Bronchial epithelial cell (primary cell): ENCODE measurements at places on chromosomes 4 and X. TPM values are rescaled to one million over a fixed set of nuclear protein-coding genes. Genes with fewer than 3 reads are reported as not detected.

Gene MAGEA2B
- total RNA-seq = not detected in 2 replicates

Gene INTU
- 3.9 and 6.7 TPM in 2 replicates for total RNA-seq

- no peak for DNase-seq
These were observed 14.3 kb downstream of the CT47C1 start for GRCh38 chrX:119087121-119087520.

- no peak for DNase-seq
These were observed 1.9 kb downstream of the RAB9A start for GRCh38 chrX:13690836-13691235.

- DNase-seq = peak; percentile 44
These were observed 77.6 kb downstream of the CWH43 start for GRCh38 chr4:49063670-49064069.

DNA sequence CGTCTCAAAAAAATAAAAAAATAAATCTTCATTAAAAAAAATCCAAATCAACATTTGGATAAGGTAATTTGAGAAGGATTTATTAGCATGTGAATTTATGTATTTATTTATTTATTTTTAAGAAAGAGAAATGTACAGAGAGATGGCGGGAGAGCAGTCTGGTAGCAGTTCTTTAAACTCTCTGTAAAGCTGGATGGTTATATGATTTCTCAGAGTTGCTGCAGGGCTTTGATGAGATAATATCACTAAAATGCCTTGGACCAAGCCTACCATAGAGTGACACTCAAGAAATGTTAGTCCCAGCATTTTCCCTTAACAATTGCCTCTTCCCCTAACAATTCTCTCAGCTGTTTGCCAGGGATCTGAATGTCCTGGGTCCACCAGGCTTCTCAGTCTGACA is 103.4 kb upstream of the LNX1 start:
- no peak for DNase-seq

DNA sequence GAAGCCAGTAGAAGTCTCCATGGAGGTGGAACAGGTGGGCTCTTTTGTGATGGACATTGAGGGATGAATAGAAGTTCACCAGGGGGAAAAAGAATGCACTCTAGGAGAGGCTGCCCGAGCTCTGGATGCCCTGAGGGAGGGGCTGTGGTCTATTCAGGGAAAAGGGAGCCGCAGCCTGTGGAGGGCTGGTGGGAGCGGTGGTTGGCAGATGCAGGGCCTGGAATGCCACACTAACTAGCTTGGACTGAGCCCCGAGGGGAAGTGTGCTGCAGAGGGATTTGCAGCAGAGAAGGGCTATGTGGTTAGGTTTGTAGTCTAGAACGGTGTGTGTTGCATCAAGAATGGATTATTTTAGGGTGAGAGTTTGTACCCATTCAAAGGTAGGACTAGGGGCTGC is 29.5 kb upstream of the PSAPL1 start:
- DNase-seq = no peak

Gene MOB1B
- 8.1 and 8.4 TPM in 2 replicates for total RNA-seq

GRCh38 chr4:62162606-62163005 is 962.5 kb downstream of the ADGRL3 start:
- DNase-seq = no peak
